ENCODE measurements at places on chromosomes 7 and 10.

DNA sequence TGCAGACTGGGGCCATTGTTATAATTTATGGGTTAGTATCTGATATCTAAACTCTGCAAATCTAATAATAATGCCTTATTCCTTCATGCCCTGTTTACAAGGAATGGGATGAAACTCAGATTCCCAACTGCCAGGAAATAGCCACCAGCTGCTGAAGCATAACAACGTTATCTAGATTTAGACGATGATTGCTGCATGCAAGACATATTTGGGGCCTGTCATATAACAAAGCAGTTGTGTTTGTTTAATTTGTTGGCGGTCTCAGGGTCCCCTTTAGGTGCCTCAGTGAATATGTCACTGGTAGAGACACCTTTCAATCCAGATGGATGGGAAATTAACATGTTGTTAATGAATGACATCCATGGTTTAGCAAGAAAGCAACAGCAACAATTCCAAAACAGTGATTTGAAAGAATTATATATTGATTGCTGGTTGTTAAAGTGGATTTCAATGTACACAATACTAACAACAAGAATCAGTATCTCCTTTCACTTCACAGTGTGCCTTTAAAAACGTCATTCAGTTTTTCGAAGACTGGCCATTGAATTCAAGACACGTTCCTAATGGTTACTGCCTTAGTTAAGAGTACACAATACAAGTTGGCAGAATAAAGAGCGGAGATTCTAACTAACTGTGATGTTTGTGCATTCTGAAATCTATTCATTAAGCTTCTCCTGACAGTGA is 860.6 kb upstream of the CELF2 start:
- DNase-seq: no peak

GRCh38 chr7:155205368-155206317 is 92.0 kb upstream of the INSIG1 start:
- no peak for DNase-seq

- no peak for DNase-seq
Observed at GRCh38 chr7:1842321-1843221, 172.5 kb downstream of the ELFN1 start.

DNA sequence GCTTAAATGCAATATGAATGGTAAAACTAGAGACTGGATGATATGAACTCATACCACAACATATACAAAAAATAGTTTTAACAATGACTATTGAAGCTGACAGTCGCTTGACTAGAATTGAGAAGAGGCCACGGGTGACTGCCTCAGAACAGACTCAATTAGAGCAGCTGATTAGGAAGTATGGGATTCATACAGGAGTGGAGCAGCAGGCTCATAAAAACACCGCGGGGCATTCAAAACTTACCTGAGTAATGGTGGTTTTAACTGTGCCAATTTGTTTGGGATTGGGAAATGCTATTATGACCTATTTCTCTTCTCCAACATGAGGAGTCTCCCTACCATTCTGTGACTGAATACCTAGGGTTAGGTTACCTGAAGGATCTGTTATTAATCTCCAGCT is 2.1 kb downstream of the CADPS2 start:
- DNase-seq: no peak

- no peak for DNase-seq
Observed at GRCh38 chr7:13835442-13835841, 154.0 kb downstream of the ETV1 start.

DNA sequence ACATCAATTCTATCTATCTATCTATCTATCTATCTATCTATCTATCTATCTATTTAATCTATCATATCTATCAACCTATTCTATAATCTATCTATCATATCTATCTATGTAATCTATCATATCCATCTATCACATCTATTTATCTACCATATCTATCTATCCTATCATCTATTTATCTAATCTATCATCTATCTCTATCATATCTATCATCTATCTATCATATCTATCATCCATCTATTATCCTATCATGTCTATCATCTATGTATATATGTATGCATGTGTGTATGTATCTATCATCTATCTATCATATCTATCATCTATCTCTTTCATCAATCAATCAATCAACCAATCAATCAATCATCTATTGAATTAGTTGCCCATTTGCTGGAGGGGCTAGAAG is 159.3 kb upstream of the GALNT17 start:
- no peak for DNase-seq

DNA sequence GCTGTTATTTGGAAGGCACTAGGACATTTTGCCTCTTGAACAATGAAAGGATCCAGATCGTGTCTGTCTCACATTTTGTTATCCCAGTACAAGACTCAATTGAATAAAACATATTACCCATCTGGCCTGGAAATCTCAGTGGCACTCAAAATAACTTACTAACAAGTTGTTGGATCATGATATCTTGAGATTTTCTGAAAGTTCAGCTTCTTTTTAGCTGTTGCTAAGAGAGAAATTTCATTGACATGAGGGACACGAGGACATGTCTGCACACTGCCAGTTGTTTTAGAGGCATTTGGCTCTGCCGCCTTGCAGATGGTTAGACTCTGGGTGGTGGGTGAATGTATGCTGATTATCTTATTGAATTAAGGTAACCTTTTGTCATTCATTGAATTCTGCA is 41.0 kb downstream of the KAT6B start:
- DNase-seq: no peak

DNA sequence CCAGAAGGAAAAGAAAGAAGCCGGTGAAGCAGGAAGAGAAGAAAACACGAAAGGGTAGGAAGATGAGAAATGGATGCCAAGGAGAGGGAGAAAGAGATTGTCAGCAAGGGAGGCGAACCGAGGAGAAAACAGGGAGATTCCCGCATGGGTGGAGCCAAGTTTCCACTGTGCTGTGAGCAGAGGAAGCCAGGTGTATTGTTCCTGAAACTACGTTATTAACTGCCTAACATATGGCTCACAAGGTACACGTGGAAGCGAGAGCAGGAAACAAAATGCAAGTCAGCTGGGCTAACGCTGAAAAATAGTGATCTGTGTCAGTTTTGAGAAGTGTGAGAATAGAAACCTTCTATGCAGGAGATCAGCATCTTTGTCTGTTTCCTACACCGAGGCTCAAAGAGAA is 20.4 kb upstream of the HIPK2 start:
- DNase-seq: no peak

DNA sequence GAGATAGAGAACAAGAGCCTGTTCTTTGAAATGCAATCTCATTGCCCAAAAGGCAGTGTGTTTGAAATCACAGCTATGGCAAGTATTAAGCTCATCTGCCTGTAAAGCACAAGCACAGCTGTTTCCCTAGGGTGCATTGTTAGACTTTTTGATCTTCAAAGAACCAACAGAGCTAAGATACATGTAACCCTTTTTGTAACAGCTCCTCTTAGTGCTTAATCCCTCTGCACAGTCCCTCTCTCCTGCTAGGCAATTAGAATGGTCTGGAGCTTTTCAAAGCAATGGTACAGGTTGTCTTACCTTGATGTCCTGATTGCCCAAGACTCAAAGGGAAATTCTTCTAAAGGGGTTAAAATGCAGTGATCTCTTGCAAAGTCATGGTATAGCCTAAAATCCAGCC is 249.6 kb upstream of the CHRM2 start:
- no peak for DNase-seq

- no peak for DNase-seq
Observed at GRCh38 chr7:46979439-46979838, 602.5 kb downstream of the TNS3 start.

GRCh38 chr7:130699686-130700085 is 13.3 kb upstream of the TSGA13 start:
- DNase-seq: no peak

GRCh38 chr7:34371922-34372321 is 286.1 kb upstream of the NPSR1 start:
- no peak for DNase-seq

DNA sequence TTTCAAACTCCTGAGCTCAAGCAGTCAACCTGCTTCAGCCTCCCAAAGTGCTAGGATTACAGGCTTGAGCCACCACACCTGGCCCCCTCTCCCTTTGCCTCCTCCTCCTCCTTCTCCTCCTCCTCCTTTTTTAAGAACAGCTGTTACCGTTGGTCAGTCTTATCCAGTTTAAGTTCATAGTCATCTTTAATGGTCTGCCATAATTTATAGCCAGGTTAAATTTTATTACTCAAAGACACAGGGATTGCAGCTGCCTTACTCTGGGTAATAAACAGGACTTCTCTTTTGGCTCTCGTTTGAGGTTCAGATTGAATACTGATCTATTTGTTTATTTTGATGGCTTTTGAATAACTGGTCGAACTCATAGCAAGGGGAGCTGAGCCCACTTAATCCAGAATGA is 35.2 kb downstream of the ATOH7 start:
- no peak for DNase-seq

GRCh38 chr7:6202117-6202516 is 70.3 kb downstream of the CYTH3 start:
- DNase-seq: no peak

DNA sequence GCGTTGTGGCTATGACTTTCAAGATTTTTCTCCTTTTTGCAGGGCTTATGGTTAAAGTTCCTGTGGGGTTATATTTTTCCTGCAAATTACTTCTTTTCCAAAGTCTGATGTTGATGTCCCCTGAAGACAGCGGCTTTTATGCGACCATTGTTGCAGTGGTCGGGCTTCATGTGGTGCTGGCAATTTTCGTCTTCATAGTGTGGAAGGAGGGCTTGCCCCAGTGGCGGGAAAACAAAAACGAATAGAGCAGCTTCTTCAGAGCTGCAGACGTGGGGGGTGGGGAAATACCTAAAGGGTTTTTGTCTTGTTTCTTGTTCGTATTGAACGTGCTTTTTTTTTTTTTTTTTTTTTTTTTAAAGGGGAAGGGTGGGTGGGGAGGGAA is 53.8 kb downstream of the MCMBP start:
- no peak for DNase-seq

DNA sequence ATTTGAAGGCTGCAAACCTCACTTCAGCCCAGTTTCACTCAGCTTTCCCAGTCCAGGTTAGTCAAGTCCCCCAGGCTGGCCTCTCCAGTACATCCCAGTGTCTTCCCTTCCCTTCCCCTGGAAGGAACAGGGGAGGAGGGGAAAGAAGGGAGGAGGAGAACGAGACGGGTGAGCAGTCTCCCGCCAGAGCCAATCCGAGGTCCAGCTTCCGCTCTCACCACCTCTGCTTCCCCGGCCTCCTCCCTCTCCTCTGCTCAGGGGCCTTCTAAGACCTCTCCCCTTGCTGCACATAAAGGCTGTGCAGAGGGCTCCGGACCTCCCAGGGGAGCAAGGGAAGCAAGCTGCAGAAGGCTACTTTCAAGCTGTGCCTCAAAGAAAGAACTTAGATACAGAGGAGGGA is 4.1 kb downstream of the ATG9B start:
- DNase-seq: no peak

DNA sequence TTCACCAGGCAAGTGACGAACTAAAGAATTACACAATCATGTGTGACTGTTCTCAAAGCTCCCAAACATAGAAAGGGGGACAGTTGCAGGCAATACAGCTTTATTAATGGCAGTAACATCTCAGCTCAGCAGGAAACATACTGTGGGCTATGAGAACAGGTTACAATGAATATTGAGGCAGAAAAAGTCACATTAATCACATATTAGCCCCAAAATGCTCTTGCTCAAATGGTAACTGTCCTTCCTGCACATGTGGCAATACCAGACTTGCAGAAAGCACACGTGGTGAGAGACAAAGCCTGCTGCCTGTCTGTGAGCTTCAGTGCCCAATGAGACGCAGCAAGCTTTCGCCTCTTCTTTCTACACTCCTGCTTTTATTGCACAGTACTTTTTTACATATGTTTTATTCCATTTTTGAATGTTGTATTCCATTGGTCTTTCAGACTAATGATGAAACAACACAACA is 104.9 kb upstream of the ACBD5 start:
- no peak for DNase-seq

DNA sequence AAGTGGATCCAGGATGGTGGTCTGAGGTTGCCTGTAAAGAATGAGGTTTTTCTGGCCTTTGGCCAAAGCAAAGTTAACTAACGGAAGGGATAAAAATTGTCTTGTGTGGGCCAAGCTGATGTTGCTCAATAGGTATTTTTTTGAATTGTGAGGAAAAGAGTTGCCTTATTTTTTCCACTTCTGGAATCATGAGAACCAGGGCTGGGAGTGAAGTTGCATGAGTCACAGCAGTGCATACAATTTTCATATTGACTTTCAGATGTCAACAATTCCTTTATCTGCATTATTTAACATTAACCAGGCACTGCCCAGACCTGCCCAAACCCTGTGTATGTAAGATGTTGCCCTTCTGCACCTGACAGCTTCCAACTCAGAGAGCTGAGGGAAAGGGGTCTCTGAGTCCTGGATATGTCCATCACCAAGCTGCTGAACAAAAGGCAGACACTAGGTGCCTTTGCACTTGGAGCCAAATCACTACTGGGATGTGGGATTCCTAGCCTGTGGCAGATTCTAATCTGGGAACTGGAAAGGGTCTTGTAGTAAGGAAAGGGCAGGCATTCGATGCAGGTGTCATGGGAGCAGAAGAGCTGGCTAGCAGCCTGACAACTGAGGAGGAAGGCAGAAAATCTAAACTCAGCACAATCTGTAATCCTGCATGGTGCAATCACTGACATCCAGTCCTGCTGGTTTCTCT is 52.3 kb upstream of the SLC35B4 start:
- DNase-seq: no peak

DNA sequence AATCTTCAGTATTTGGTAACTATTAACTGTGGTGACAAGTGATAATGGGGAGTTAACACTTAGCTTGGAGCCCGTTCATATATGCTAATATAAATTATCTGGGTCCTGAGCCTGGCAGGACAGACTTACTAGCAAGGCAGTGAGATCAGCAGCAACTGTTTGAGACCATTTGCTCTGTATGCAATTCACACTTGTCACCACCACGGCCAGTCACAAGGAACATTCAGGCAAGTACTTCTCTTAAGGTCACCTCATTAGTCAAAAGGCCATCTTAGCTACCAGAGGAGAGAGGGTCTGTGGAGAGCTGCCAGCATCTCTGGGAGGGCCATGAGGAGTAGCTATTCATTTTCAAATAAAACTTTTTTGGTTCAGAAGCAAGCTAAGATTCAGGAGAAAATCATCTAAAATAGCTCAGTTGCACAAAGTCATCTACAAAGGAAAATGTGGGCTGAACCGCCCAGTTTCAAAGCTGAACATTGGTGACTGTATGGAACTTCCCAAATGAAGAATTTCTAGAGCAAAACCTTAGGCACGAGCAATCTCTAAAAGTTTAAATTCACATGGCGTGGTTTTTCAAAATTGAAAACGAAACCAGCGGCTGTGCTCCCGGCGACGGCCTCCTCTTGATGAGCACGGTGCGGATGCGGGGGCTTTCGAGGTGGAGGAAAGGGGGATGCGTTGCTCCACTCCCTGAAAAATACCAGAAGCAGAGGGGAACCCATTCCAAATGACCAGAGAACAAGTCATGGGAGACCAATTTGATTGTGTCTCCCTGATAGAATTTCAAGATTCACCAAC is 233.5 kb upstream of the MGMT start:
- DNase-seq: no peak

GRCh38 chr7:74288034-74288881 is 949 bp upstream of the CLIP2 start:
- no peak for DNase-seq

DNA sequence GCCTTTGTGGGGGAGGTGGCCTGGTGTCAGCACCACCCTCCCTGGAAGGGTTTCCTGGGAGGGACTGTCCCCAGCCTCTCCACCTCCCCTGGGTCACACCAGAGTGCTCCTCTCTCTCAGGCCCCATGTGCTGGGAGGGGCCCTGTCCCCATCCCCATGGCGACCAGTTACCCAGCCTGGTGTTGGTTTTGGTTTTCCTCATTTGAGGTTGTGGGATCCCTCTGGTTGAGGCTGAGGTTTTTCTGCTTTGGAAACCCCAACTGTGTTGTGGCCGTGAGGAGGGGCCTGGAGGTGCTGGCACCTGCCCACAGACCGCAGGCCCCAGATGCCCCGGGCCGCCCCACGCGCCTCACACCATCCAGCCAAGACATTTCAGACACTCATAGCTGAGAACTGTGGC is 106.3 kb downstream of the GRK5 start:
- no peak for DNase-seq

All from D341Med (cell line).